ENCODE measurements at places on chromosomes 7 and 10.

GRCh38 chr7:132345543-132346129 is 230.6 kb downstream of the PLXNA4 start:
- no peak for DNase-seq

GRCh38 chr7:116713500-116713899 is 41.5 kb downstream of the MET start:
- DNase-seq, result no peak

DNA sequence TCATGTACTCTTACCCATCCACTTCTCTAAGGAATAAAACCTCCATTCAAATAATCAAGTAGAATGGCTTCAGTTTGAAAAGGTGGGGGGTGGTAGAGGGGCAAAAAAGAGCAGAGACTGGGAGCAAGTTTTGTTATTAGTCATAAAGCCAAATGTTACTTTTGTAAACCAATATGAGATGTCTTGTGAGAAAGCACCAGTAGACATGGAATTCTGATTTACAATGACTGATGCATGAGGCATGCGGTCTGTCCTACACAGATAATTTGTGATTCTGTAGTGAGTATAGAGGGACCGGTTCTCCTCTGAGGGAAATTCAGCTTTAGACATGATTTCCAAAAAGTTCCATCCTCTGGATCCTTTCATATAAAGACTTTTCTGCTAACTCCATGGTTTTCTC is 12.9 kb upstream of the ABCA13 start:
- no peak for DNase-seq

DNA sequence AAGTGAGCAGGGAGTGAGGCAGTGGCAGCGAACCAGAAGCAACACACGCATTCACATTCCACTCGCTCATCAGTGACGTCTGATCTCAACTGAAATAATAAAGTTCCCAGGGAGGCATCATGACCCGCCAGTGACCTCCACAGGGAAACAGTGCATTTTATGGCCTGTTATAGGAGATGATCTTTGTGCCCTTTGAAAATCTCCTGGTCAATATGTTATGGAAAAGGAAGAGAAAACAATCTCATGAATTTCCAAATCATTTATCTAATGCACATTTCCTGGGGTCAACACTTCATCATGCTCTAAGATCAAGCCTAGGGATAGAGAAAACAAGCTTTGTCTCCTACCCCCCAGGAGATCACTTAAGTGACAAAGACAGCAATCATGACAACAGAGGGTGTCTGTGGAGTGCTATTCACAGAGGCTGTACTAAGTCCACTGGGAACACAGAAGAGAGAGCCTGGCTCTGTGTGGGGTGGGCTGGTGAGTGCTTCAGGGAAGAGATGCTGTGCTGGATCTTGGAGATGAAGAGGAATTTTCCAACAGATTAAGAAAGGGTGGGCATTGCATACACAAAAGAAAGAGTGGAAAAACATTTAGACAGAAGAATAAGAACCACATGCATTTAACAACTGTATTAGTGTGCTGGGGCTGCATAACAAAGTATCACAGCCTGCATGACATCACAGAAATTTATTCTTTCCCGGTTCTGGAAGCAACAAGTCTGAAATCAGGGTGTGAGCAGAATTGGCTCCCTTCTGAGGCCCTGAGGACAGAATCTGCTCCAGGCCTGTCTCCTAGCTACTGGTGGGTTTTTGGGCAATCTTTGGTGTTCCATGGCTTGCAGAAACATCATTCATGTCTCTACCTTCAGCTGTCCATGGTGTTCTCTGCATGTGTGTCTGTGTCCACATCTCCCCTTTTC is 613.9 kb upstream of the IGFBP3 start:
- DNase-seq, result no peak

- DNase-seq, result no peak
Observed at GRCh38 chr10:29189256-29189655, 99.6 kb upstream of the LYZL1 start.

GRCh38 chr7:38702002-38702535 is 70.9 kb upstream of the AMPH start:
- no peak for DNase-seq

- DNase-seq, result no peak
Observed at GRCh38 chr7:130154131-130154500, 51.1 kb downstream of the TMEM209 start.

DNA sequence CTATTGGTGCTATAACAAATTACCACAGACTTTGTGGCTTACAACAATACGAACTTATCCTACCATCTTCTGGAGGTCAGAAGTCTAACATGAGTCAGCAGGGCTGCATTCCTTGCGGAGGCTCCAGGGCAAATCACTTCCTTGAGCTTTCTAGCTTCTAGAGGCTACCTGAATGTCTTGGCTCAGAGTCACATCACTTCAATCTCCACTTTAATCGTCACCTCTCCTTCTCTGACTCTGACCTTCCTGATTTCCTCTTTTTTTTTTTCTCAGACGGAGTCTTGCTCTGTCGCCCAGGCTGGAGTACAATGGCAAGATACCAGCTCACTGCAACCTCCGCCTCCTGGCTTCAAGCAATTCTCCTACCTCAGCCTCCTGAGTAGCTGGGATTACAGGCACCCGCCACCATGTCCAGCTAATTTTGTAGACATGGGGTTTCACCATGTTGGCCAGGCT is 44.6 kb upstream of the ANAPC16 start:
- DNase-seq, result peak; percentile 95

GRCh38 chr10:7421526-7421925 is 10.7 kb upstream of the SFMBT2 start:
- no peak for DNase-seq

DNA sequence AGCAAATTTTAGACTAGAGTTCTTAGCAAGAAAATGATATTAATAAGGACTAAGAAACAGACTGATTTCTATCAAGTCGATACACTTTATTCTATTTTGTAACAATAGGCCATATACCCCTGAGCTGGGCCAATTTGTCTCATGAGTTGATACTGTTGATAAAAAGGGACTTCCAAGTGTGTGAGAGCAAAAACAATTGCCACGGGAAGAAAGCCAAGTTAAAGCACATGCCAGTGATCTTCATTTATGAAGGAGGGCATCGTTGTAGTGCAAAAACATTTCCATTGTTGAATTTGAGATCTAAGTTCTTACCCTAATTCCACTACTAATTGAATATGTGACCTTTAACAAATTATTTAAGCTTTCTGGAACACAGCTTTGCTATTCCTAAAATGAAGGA is 119.9 kb downstream of the CNOT4 start:
- DNase-seq, result no peak

DNA sequence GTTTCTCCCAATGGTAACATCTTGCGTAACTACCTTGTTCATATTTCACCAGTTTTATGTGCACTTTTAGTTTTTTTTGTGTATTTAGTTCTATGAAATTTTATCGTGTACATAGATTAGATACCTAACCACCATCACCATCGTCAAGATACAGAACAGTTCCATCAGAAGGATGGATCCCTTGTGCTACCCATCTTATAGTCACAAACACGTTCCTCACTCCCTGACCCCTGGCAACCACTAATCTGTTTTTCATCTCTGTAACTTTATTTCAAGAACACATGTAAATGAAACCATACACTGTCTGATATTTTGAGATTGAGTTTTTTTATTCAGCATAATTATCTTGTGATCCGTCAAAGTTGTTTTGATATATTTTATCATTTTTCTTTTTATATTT is 29.9 kb downstream of the FANK1 start:
- no peak for DNase-seq

GRCh38 chr7:114088470-114088940 is 169.7 kb upstream of the PPP1R3A start:
- DNase-seq, result no peak

GRCh38 chr7:29606287-29606721 is 42.7 kb downstream of the PRR15 start:
- DNase-seq, result peak; percentile 92

DNA sequence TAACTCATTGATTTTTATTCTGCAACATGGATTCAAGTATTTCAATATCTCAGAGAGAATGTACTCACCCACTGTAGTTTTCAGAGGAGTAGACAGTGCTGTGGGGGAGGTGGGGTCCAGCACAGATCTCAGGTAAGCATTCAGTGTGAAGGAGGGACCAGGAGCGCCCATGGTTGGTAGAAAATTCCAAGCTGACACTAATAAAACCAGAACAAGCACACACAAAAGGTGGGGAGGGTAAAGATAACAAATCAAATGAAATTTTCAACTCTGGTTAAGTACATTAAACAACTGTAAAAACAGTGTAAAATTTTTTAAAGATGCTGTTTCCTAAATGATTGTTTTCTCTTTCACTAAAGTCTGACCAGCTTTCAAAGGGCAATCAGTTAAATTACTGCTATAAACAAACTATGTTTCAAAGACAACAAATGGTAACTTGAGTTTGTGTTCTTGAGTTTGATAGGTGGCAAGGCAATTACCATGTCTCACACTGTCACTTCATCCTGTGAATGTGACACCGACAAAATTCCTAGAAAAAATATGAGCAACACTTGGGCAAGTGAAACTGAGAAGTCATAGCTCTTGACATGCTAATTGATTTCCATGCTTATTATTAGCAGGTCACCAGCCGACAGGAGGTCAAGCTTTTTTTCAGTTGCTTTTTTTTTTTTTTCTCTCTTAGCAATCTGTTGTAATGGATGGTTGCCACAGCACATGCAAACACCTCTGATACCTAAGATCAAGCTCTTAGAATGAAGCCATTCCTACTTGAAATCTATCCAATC is 205.8 kb upstream of the SLC26A5 start:
- DNase-seq, result no peak

All from islet precursor cell (in vitro differentiated cells).